Fibroblast of skin of abdomen (primary cell): ENCODE measurements at places on chromosomes 4 and X.

- DNase-seq: no peak
Measured at GRCh38 chr4:35247047-35247446, 997.3 kb downstream of the ARAP2 start.

- no peak for DNase-seq
Measured at GRCh38 chr4:39237179-39237578, 54.9 kb downstream of the WDR19 start.

DNA sequence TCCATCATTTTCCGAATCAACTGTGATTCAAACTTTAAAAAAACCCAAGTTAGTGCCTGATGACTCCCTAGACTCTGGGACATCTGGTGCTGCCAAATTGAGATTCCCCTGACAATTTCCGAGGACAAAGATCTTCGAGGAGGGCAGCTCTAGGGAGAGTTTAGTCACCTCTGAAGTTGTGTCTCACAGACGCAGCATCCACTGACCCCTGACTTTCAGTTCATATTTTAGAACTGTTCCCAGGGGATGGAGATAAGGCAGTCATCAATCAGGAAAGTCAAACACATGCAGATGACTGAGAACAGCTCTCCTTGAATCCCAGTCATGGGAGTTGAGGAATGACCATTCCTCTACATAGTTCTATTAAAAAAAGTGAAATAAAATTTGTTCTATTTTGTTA is 643.9 kb downstream of the TRIML1 start:
- DNase-seq: peak; percentile 50

DNA sequence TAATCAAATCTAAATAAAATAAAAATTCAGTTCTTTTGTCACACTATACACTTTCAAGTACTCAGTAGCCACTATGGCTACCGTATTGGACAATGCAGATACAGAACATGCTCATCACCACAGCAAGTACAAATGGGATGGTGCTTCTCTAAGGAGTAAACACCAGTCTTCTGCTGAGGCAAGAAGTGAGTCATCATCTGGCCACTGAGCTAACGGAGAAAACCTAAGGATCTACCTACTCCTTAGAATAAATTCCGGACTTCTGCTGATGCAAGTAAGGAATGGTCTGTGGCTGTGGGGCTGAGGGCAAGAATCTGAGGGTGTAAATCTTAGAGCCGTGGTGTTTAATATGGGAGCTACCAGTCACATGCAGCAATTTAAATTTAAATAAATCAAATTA is 11.3 kb upstream of the RBMXL3 start:
- DNase-seq: no peak

DNA sequence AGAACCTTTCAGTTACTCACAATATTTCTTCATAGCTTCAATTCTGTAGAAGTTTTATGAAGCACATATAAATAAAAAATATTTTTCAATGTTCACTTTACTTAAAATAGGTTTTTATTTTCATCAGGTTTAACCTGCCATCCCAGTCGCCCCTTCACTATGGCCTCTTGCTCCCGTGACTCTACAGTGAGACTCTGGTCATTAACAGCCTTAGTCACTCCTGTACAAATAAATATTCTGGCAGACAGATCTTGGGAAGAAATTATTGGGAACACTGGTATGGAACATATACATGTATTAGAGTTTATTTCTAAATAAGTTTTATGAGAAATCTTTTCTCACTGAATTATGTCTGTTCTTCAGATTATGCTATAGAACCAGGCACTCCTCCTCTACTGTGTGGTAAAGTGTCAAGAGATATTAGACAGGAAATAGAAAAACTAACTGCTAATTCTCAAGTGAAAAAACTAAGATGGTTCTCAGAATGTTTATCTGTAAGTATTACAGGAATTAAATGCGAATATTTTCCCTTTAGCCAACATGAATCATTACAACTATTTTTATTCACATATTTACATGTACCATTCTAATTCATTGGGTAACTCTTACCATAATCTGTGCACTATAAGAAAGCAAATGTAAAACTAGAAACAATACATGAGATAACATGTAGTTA is 45.6 kb downstream of the SPATA4 start:
- no peak for DNase-seq

GRCh38 chr4:156111686-156112085 is 158.0 kb upstream of the CTSO start:
- no peak for DNase-seq

DNA sequence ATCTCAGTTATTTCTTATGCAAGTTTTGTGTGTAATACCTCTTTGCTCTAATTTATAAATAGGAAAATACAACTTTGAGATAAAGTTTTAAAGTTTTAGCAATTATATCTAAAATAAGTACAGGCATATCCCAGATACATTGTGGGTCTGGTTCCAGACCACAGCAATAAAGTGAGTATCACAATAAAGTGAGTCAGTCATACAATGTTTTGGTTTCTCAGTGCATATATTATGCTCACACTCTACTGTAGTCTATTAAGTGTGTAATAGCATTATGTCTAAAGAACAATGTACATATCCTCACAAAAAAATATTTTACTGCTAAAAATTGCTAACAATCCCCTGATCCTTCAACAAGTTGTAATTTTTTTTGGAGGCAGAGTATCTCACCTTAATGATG is 49.2 kb downstream of the ANAPC10 start:
- no peak for DNase-seq

DNA sequence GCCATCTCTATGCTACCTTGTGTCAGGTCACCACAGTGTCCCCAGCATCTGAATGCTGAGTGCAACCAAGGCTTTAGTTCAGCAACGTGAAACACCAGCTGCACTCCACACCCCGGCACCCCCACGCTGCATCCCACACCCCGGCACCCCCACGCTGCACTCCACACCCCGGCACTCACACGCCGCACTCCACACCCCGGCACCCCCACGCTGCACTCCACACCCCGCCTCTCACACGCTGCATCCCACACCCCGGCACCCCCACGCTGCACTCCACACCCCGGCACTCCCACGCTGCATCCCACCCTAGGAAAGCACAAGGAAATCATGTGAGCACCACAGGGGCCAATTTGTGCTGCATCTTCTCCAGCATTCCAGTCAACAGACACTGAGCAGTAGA is 199.8 kb upstream of the FRG1 start:
- DNase-seq: no peak

GRCh38 chr4:7195141-7195515 is 2.8 kb downstream of the SORCS2 start:
- DNase-seq: no peak

GRCh38 chr4:145231906-145232700 is 51.7 kb upstream of the OTUD4 start:
- DNase-seq: peak; percentile 86

GRCh38 chr4:98663226-98664006 is 5.0 kb upstream of the TSPAN5 start:
- DNase-seq: no peak

DNA sequence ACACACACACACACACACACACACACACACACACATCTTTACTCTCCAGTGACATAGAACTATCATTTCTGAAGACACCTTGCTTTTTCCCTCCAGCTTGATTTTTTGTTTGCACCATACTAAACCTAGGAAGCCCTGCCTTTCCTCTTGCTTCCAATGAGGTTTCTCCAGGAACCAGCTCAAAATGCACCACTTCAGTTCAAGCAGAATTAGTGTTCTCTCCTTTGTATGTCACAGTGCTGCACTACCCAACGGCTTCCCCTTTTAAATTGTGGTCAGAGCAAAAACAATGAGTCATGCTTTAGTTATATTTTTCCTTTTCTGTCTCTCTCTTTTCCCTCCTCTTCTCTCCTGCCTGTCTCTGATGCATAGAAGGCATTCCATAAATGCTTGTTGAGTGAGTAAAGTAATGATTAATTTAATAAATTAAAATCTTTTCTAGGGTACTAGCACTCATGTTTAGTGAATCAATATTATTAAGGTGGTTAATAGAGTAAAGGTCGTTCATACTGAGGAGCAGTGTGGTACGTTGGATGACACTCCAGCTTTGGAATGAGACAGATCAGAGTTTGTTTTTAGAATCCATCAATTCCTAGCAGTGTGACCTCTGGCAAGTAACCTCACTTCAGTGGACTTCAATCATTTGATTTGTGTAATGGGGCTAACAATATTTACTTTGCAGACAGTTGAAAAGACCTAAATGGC is 5.9 kb downstream of the RTL3 start:
- peak; percentile 88 for DNase-seq
